ENCODE measurements at places on chromosomes 1 and 21.

DNA sequence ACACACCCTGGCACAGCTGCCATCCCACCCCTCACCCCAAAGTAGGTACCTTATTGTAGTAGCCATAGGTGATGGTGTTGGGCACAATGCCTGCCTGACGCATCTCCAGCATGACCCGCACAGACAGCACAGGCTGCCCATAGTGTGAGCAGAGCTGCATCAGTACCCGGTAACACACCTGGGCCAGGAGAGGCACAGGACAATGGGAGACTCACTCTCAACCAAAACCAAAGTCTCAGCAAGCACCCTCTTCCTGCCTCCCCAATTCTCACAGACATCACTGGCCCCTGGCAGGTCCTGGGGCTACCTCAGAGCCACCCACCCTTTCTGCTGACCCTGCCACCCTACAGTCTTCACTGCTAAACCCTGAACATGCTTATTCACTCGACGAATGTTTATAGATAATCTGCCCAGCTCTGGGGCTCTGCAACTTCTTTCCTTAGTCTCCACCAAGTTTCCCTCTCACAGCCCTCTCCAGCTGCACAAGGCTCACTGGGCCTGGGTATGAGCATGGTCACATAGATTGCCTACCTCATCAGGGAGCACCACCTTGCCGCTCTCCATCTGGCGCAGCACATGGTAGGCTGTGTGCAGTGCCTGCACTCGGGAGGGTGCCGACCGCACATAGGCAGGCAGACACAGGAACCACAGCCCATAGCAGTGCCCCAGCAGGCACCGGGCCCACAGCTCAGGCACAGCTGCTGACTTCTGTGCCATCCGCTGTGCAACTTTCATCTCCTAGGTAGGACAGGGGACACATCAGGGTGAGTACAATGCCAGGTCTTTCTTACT, 10.3 kb downstream of the DENND4B start:
- DNase-seq, result peak; percentile 56

GRCh38 chr1:81369833-81370232, 430.9 kb upstream of the ADGRL2 start:
- DNase-seq, result no peak

- no peak for DNase-seq
Measured at GRCh38 chr1:93537924-93538323, 90.0 kb downstream of the FNBP1L start.

DNA sequence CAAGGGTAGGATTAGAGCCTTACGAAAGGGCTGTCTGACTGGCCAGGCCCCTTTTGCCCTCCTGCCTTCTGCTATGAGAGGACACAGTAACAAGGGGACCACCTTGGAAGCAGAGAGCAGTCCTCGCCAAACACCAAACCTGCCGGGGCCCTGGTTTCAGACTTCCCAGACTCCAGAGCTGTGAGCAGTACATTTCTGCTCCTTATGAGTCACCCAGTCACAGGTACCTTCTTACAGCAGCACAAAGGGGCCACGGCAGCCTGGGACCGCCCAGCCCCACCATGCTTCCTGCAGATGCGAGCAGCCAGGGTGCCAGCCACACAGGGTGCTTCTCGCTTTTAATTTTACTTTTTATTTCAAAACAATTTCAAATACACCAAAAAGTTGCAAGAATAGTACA, 17.2 kb upstream of the POFUT2 start:
- DNase-seq, result no peak

DNA sequence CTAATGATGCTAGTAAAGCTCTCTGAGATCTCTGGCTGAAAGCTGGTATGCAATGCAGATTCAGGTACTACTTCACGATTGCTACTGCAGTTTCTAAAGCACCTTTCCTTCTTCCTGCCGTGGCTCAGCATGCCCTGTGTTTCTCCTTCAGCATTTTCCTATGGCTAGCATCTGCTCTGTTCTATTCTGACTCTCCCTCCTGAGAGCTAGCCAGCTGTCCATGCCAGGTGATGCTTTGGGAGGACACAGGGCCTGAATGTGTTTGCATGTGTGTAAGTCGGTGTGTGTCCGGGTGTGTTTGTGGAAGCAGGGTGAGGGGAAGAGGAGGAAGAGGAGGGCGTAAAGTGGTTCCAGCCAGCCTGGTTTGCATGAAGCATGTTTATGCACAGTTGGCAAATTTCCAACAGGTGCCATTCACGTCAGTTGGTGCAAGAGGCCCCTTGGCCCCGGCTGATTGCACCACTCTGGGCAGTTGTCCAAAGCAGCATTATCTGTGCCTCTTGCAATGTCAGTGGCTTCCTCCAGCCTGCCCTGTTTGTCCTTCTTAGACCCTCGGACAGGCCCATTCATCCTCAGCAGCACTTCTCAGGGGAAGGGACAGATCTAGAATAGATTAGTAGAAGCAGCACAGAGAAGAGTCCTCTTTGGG, 433.3 kb downstream of the DISC1 start:
- peak; percentile 91 for DNase-seq

GRCh38 chr1:209409780-209410179, 173.7 kb upstream of the CAMK1G start:
- DNase-seq, result no peak

DNA sequence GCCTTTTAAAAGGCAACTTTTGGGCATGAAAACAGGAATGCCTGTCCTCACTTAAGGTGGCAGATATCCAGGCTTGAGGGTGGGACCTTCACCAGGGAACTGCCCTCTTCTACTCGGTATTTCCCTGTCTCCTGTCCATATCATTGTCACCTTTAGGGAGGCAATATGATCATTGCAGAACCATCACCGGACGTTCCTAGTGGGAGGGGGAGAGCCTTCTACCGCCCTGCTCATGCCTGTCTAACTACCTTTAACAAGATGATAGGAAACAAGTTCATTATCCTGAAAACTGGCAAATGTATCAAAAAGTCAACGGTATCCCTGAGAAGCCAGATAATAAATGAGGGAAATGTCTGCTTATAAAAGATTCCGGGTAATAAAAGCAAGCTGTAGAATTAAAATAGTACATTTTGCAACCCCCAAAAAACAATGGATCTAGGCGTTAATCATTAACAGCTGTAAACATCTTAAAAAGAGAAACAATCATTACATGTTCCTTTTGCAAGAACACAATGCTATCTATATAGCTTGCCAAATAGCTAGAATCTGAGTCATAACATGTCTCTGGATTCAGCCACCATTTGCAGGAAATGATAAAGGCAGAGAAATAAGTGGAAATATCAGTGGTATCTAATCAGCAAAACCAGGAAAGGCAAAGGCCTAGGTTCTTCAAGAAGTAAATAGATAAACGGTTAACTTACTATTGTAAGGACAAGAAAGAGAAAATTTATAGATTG, 852.9 kb upstream of the ADGRL4 start:
- DNase-seq, result no peak

DNA sequence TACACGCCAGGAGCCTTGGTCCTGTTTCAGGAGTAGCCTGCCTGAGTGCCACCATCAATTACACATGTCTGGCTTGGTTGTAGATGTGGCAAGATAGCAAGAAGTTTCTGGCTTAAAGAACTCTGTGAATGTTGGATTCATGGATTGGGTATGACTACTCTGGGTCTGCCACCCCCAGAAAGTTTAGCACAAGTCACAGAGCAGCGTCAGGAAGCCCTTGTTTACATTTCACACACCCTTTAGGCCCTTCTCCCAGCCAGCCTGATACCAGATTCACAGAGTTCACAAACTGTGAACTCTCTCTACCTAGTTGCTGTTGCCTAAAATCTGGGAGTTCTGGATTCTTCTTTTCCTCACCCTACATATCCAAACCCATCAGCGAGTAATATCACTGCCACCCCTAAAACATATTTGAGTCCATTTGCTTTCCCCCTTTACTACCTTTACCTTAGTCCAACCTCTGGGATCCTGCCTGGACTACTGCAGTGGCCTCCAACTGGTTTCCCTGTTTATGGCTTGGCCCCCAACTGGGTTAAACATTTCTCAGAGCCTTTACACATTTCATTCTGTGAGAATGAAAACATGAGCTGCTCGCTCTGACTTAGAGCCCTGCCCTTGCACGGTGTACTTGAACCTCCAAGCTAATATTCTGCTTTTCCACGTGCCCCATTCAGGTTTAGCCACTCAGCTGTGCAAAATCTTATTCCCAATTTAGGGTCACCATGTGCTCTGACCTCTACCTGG, 4.1 kb upstream of the CCDC24 start:
- DNase-seq, result no peak

- no peak for DNase-seq
Measured at GRCh38 chr1:64363616-64364015, 106.3 kb upstream of the CACHD1 start.

DNA sequence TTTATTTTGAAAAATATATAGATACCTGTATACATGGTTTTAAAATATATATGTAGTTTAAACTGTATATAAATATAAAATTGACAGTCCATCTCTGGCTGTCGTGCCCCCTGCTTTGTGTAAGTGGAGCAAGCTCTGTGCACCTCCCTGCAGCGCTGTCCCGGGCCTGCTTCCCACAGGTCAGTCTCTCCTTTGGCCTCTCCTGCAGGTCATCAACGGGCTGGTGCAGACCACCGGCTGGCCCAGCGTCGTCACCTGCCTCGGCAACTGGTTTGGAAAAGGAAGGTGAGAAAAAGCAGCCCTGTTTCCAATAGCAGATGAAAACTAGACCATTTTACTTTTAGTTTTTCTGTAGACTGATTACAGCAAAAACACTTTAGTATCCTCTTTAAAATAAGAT, 28.5 kb downstream of the SLC37A1 start:
- no peak for DNase-seq

DNA sequence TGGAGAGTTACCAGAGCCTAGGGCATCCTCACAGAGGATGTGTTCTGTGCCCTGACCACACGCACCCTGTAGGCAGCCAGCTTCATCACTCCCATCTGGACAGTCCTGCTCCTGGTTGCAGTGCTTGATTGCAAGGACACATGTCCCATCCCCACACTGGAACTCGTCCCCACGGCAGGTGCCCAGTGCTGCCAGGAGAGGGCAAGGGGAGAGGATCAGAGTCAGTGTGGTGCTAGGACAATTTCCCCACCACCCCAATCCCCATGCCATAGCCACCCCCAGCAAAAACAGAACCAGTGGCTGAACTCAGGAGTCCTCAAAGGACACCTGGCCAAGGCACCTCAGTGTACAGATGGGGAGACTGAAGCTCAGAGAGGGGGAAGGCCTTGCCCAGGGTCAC, 37.2 kb upstream of the MAGOH start:
- DNase-seq, result no peak

DNA sequence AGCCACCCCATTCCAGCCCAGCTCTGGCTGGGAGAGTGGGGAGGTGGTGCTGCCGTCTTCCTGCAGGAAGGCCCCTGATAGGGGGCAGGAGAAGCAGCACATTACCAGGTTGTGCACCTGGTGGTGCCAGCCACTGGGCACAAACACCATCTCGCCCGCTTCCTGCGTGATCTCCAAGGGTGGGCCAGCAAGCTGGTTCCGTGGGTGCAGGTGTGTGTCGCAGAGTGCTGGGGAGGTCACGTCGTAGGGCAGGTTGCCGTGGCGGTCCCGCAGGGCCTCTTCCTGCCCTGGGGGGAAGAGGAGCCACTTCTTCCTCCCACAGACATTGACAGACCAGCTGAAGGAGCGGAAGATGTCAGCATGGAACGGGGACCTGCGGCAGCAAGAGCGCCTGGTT, 1.8 kb downstream of the JMJD4 start:
- DNase-seq, result no peak

- no peak for DNase-seq
Measured at GRCh38 chr1:191255354-191256054, 777.8 kb upstream of the BRINP3 start.

GRCh38 chr1:86515597-86515996, 31.3 kb upstream of the CLCA4 start:
- peak; percentile 13 for DNase-seq

GRCh38 chr1:230690101-230690500, 23.8 kb downstream of the AGT start:
- DNase-seq, result no peak

GRCh38 chr21:45002381-45003204, 62.8 kb downstream of the SLX9 start:
- DNase-seq, result no peak

DNA sequence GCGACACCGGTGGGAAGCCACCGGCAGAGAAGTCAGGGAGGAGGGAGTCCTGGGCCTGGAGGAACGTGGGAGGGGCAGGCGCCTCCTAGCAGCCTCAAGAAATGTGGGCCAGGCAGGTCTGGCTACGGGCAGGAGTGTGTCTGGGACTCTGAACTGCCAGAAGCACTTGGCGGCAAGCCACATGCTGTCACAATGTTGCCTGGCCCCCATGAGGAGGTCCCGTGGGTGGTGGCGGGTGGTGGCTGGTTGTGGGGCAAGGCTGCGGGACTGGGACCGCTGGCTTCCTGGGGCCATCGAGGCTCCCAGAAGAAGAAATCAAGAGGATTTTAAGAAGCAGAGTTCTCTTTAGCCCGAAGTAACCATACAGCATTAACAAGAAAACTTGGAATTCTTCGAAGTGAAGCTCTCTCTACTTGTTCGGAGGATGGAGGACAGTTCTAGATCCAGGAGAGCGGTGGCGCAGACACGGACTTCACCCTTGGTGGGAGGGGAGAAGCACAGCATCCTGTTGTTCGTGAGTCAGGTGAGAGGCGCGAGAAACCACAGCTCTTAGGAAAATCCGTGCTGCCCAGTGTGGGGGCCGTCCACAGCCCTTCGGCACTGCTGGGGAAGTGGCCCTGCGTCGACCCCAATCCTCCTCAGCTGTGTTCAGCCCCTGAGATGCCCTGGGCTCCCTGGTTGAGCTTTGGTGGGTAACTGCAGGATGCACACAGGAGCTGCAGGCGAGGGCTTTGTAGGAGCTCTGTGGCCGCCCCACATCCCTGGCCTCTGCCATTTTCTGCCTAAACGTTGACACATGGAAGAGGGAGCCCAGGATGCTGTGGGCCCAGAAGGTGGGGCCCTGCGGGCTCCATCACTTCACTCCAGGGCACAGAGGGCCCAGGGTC, 12.4 kb downstream of the SKI start:
- DNase-seq, result peak; percentile 79

GRCh38 chr1:218472885-218473284, 127.7 kb downstream of the TGFB2 start:
- no peak for DNase-seq

GRCh38 chr1:208835097-208835463, 590.9 kb upstream of the PLXNA2 start:
- no peak for DNase-seq

DNA sequence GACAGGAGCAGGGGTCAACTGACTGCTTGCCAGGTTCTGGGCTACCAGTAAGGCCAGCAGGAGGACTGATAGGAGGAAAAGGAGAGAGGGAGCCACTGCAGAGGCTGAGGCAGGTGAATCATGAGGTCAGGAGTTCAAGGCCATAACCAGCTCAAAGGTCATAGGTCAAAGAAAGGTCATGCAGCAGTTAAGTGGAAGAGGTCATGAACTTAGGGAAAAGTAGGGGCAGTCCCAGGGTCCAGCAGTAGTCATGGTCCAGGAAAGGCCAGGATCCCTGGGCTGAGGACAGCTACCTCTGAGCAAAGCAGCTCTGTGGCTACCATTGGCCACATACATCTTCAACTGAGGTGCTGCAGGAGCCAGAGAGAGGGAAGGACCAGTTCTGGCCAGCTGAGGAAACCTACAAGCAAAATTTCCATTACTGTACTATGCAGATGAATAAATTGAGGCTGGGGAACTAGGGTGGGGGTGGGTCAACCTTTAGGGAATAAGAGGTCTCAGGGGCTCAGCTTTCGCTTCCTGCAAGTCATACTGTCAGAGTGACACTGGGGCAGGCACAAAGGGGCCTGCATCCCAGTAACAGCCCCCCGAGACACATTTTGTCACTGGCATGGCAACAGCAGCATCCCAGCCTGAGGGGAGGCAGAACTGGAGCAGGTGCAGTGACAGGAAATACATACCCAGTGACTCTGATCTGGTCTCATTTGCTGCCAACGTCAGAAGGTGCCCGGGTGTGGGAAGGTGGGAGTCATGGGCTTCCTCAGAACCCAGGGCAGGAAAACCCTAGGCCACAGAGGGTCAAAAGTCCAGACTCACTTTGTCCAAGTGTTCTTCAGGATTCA, 5.2 kb upstream of the INPP5B start:
- DNase-seq, result no peak
